ENCODE measurements at places on chromosomes 6 and 20.

GRCh38 chr6:169700296-169700695 is 1.5 kb downstream of the WDR27 start:
- no peak for DNase-seq

DNA sequence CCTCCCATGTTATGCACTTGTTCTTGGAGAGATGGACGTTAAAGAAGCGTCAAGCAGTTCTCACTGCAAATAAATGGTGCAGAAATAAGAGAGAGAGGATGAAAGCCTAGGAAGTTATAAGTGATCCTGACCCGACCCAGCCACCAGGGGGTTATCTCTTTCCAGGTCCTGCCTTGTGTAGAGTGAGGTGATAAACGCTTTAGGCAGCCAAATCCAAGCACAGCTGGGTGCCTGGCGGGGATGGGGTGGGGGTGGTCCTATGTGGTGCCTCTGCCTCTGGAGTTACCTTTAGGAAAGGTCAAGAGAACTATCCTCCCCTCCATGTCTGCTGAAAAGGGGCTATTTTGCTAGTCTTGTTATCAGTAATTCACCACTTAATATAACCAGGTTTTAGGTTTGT is 9.2 kb upstream of the TFAP2A start:
- DNase-seq: no peak

GRCh38 chr6:43477235-43478007 is at the start of gene TJAP1:
TSS of gene TJAP1 (plus strand) at chr6:43477570. CDS start at chr6:43499002, 21,432 bp downstream.
- DNase-seq: peak; percentile 80

DNA sequence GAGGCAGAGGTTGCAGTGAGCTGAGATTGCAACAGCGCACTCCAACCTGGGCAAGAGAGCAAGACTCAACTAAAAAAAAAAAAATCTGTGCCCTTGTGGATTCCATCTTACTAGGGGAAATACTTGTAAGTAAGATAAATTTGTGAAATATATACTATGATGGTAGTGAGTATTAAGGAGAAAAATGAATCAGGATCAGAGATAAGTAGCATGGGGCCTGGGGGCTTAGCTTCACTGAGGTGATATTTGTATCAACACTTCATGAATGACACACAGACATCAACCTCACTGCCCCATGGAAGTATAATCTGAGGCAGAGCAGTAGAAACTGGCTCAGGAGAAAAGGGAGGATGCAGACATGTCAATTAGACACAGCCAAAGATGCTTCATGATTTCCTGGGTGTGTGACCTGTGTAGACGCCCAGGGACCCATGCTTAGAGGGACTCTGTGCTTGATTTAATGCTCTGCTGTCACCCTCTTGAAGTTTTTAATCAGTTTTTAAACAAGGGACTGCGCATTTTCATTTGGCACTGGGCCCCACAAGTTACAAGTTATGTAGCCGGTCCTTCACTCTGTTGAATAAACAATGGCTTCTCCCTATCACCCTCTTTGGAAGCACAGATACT is 41.9 kb downstream of the PCNA start:
- no peak for DNase-seq

DNA sequence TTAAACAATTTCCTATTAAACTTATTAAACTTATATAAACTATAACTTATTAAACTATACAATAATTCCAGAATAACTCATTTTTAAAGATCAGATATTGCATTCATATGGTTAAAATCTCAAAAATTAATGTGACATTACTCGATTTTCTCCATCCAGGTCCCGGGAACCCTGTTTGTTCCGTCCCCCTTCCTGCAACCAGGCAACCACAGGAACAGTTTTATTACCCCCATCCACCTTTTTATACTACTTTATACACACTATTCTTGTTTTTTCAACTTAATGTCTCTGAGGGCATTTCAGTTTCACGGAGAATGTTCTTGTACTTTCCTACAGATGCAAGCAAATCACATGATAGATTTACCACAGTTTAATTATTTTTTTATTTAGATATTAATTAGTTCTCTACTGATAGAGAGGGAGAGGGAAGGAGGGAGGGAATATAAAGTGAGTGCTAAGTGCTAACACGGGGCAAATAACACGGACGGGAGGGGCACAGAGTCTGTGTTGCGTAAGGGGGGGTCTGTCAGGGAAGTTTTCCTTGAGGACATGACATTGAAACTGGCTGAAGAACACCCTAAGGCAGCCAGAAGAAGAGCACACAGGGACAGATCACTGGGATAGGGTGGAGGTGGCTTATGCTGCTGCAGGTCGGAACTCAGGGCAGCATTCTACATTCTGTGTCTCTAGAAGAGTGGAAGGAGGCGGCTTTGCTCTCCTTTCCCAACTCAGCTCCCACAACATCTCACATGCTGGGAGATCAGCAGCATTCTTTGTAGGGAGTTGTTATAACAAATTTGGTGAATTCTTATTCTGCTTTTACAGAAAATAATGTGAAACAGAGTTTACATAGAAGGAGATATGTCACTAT is 225.2 kb downstream of the FOXC1 start:
- DNase-seq: no peak

DNA sequence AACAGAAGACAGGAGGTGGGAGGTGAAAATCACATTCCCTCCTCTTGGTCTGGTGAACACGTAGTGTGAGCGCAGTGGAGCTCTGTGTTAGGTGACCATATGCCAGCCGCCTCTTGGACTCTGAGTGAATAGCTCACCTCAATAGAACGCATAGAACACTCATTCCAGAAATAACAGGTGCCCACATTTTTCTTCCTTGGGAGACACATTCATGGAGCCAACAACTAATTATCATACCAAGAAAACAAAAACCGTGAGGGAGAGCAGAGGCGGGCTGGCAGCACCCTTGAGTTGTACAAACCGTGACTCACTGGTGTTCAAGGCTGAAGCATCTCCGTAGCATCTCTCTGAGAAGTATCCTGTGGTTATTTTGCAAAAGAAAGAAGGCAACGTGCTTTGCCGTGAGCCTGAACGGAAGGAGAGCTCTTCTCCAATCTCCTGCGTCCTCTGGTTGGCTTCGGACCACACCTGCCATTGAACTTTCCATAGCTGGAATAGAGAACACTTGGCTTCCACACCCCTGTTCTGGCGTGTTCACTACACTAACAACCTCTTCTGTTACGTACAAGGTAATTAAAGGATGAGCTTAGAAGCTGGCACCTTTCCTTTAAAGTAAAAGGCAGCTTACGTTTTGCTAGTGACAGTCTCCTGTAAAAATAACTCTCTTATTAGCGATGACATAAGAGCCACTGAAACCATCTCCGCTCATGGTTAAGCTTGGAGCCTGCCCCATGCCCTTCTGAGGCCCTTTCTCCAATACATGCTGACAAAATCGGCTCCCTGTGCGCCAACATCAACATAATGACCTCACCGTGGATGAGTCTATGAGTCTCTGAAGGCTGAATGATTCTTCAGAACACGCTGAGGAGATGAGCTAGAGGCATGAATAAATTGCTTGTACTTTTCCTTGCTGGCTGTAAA is 30.2 kb upstream of the SGK1 start:
- peak; percentile 99 for DNase-seq

DNA sequence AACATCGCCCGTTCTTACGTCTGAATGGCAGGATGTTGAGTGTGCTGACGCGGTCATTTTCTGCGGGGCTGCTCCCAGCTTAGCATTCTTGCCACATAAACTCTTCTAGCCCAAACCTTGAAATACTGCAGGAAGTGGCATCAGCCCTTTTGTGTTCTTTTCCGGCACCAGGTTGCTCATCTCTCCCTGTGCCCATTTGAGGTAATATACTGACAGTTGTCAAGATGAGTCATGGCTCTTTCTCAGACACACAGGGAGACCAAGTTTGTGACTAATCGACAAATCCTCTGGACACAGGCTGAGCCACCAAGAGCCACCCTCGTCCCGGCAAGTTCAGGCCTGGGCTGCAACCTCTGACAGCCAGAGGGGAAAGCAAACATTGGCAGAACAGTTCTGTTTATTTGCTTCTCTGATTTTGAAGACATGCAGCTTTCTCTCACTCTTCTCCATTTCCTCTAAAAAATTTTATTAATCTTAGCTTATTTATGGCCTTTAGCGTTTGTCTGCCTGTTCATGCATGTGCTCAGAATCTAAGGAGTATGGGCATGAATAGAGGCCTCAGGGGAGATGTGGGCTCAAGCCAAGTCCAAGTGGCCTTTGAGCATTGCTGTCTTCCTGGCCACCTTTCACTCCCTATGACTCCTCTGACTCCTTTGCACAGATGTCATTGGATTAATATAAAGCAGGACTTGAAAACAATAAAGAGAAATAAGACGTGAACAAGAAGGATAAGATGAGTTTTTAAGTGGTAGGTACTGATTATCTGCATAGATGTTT is 328.2 kb upstream of the JAG1 start:
- peak; percentile 80 for DNase-seq

DNA sequence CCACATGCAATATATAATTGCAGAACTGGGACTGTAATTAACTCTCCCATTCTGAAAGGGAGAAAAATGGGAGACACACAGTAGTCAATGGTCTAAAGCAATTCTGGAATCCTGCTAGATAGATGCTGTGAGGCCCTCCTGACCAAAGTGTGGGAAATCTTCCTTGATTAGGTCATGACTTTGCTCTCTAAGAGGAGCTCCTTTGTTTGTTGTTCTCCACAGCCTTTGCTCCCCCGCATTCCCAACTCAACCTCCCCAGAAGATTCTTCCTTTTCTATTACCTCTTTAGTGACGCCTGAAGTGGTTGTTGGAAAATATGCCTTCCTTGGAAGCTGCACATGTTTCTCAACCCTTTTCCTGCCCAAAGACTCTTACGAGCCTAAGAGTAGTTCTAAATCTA is 28.8 kb upstream of the LIN28B start:
- no peak for DNase-seq

DNA sequence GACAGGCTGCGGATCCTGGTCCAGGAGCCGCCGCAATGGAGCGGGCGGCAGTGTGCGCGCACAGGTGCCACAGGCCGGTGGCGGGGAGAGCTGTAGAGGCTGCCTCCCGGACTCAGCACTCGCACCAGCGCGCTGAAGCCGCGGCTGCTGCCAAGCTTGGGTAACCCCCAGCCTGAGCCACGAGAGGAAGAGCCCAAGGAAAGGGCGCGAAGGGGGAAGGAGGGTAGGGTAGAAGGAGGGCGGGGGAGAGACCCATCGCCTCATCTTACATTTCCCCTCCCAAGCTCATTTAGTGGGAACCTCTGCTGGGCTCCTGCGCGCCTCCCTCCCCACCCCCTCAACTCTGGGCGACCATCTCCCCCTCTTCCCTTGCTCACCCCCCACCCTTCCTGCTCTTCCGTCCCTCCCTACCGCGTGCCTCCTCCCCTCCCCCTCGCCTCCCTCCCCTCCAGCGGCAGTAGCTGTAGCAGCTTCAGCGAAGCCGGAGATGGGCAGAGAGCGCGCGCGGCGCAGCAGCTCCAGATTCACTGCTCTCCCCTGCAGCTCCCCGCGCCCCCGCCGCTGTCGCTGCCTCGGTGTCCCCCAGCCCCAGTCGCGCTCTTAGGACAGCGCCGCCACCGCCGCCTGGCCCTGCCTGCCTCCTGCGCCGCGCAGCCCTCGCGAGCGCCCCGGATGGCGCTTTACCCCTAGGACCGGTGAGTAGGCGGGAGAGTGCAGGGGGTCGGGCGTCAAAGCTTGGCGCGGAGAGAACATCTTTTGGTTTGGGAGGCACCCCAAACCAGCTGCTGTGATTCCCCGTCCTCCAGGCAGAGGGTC is at the start of gene FUT9:
TSS of gene FUT9 (plus strand) at position 457 of the 816 bp plus-strand sequence. CDS start 187,182 bp downstream, outside the sequence.
- DNase-seq: no peak

- peak; percentile 4 for DNase-seq
These were observed 167.9 kb downstream of the HAO1 start for GRCh38 chr20:7772371-7772770.

GRCh38 chr20:34604980-34605788 is 46.7 kb downstream of the MAP1LC3A start:
- DNase-seq: peak; percentile 47

GRCh38 chr6:87544474-87544735 is 45.4 kb downstream of the RARS2 start:
- DNase-seq: no peak

DNA sequence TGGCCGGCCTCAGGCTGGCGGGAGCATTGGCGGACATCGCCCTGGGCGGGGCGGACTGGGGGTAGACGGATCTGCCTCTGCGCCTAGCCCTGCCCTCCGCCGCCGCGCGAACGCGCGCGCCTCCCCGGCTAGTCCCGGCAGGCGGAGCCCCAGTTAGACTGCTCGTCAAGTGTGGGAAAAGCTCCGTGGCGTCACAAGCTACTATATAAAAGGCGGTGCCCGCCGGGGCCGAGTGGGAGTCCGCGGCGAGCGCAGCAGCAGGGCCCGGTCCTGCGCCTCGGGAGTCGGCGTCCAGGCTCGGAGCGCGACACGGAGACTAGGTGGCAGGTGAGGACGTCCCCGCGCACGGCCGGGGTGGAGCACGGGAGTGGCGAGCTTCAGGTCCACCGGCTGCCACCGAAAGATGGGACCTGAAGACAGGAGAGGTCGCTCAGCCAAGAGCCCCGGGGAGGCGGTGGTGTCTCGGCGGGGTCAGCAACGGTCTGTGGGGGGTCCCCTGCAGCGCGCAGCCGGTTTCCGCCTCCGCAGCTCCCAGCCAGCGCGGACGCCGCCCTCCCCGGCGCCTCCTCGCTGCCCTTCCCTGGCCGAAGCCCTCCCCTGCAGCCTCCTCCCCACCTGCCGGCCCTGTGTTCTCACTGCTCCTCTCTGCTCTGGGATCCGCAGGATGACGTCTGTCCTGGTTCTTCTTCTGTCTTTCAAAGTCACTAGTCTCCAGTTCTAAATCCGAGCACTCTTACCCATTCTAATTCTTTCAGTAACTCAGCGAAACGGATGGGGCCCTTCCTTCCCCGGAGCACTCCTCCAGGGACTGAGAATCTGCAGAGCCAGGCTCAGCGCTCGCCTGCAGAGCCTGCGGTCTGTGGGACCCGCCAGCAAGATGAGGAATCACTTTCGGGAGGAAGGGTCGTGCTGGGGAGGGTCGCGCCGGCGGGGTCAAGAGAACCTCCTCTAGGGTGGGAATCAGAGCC is 4.3 kb upstream of the RIPK1 start:
- DNase-seq: peak; percentile 70

DNA sequence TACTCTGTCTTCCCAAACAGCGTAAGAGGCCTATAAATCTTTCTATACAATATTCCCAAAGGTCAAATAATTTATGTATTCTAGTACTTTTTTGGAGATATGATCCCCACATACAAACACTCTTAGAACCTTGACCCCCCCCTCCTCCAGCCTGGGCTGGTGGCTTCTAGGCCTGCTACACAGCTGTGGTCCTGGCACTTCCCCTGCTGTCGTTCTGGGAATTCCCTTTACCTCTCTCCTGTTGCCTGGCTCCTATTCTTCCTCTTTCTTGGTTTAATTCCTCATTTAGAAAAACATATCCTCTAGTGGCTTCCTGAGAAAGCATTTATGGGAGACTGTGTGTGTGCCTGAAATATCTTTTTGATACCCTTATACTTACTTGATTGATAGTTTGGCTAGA is 4.1 kb upstream of the TXLNB start:
- no peak for DNase-seq

DNA sequence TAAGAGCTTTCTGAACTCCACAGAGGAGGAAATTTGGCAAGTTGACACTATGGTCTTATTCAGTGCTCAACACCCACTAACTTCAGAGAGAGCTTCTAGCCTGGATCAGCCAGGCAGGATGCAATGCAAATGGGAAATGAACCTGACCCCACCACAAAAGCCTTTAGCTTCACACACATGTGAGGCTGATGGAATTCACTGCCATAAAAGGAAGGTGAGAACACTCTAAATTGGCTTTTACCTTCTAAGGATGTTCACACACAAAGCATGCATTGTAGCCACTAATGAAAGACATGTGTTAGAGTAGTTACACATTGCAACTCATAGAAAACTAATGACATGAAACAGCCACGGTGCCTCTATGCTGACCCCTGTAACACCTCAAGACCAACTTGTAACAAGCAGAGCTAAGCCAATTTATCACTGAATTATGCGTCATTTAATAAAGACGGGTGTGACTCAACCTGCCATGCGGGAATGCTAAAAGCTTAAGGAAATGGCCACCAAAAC is 262.1 kb downstream of the HACE1 start:
- no peak for DNase-seq

Measured in brain microvascular endothelial cell (primary cell).